ENCODE measurements at places on chromosomes 6 and 20. TPM values are rescaled to one million over a fixed set of nuclear protein-coding genes. Genes with fewer than 3 reads are reported as not detected.

HLA-DOA gene
- total RNA-seq: 0.55 TPM

CDH26 gene
- not detected for total RNA-seq

PTPRK gene
- total RNA-seq: 124 TPM

MUC22 gene
- total RNA-seq: not detected

PPIL1 gene
- total RNA-seq: 29.6 TPM

TSPO2 gene
- total RNA-seq: not detected

CGA gene
- not detected for total RNA-seq

SLC22A2 gene
- 20.3 TPM for total RNA-seq

SNAI1 gene
- 2.7 TPM for total RNA-seq

MYCT1 gene
- 0.15 TPM for total RNA-seq

HCRTR2 gene
- not detected for total RNA-seq

AVP gene
- not detected for total RNA-seq

DYNLRB1 gene
- 30.6 TPM for total RNA-seq

Data from renal cortical epithelial cell (primary cell).